ENCODE measurements at places on chromosomes 4 and X.
A peak's percentile ranks its signal among the peaks of the same experiment; 100 is the strongest.

- no peak for DNase-seq
Observed at GRCh38 chr4:98610431-98610830, 48.0 kb downstream of the TSPAN5 start.

- no peak for DNase-seq
Observed at GRCh38 chr4:98780926-98781325, 122.5 kb upstream of the TSPAN5 start.

DNA sequence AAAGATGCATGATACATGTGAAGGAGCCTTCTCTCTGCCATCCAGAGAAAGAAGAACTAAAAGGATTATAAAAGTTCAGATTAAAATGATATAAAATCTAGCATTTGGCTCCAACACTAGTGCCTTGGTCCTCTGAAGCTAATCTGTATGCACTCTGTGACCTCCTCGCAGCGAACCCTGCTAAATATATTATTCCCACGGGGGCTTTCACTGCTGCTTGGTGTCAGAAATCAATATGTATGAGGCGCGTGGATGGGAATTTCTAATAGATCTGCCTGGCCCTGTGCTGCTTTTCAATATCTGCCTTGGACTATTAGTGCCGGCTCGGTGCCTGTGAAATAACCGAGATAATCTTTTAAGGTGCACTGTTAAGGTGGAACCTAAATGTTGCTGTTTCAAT is 69.7 kb downstream of the CXXC4 start:
- no peak for DNase-seq

GRCh38 chr4:38055566-38055965 is 95.4 kb downstream of the PTTG2 start:
- no peak for DNase-seq

DNA sequence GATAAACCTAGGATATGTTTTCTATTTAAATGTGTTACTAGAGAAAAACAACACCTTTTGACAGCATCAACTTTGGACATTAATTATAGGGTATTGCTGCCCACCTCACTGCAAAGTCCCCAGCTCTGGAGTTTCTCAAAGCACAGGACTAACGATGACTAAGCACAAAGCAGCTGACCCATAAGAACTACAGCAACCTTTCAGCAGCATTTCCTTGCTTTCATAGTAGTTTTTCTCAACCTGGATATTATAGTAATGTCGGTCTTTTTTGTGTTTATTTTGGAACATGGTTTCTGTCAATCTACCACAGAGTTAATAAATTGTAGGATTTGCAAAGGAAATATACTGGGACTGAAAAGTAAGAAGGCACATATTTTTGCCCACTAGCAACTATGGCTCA is 21.5 kb downstream of the HHIP start:
- no peak for DNase-seq

GRCh38 chr4:81348086-81348777 is 123.5 kb downstream of the RASGEF1B start:
- DNase-seq, result no peak

DNA sequence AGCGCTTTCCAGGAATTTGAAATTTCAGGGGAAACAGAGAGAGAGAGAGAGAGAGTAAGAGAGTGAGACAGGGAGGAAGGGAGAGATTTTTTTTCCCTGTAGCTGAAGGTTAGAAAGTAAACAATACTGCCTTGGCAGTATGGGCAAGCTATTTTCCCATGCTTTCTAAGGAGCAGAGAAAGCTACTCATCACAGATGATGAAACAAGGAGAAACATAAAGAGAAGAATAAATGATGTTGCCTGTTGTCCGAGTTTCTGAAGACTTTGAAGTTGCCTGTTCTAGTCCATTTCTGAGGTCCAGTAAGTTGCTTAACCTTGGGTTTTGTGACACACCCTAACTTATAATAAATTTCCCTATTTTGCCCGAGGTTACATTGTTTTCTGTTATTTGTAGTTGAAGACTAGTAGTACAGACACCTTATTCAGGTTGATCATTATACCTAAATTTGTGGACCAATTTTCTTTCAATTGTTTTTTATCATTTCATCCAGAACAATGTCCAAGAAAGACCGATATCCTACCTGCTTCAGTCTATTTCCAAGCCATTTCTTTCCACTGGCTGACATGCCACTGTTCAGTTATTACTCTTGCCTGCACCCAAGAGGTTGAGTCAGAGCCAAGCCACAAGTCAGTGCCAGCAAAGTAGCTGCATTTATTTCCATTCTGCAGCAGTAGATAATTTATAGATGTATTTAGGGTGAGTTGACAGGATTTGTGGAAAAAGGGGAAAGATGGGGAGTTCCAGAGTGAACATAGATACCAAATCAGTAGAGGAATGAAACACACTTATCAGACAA is 49.7 kb upstream of the SLC16A2 start:
- no peak for DNase-seq

- no peak for DNase-seq
Observed at GRCh38 chr4:77430847-77431246, 174.8 kb upstream of the CXCL13 start.

DNA sequence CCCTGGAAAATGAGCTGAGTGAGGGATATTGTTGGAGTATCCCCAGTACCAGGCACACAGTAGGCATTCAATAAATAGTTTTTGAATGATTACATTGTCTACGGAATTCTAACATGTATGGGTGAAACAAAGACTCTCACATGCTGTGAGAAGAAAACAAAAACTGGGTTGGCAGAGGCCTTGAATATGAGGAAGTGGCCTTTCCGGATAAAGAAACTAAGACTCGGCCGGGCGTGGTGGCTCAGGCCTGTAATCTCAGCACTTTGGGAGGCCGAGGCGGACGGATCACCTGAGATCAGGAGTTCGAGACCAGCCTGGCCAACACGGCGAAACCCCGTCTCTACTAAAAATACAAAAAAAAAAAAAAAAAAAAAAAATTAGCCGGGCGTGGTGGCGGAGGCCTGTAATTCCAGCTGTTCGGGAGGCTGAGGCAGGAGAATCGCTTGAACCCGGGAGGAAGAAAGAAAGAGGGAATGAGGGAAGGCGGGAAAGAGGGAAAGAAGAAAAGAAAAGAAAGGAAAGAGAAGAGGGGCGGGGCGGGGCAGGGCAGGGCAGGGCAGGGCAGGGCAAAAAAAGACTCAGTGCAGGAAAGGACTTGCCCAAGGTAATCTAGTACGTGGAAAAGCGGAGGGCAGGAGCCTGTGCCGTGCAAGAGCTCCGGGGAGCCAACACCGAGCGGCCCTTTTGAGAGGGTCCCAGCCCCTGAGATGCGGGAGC is 689 bp upstream of the TMA16 start:
- peak; percentile 21 for DNase-seq

- DNase-seq, result peak; percentile 61
Observed at GRCh38 chr4:48779095-48779997, 733 bp downstream of the FRYL start.

DNA sequence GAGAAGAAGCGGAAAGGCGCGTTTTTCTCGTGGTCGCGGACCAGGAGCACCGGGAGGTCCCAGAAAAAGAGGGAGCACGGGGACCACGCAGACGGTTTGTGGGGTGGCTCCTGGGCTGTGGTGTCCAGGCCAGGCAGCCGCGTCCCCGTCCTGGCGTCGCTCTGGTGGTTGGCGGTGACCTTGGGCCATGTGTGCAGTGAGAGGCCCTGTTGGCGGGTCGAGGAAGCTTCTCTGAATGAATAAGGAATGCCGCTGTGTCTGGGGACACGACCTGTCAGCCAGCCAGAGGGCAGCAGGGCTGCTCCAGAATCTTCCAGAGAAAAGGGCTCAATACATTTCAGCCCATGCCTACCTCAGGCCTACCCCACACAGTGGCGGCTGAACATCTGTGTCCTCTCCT is 24.3 kb upstream of the HGFAC start:
- no peak for DNase-seq

DNA sequence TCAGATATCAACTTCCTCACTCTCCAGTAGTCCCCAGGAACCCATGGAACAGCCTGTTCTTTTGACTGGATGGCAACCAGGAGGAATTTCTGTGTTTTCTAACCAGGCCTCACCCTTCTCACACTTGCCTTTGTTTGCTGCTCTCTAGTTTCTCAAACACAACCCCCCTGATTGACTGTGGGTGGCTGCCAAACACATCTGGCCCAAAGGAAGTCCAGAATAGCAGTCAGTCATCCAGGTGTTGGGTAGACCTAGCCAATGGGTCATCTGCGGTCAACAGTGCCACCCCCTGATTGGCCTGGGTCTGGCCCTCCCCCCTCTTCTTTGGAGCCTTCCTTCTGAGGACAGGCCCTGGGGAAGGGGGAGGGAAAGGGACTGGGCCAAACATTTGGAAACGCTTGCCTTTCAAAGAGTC is 53.7 kb downstream of the MSX1 start:
- no peak for DNase-seq

- peak; percentile 82 for DNase-seq
Observed at GRCh38 chrX:40169193-40170101, 71.7 kb upstream of the BCOR start.

- DNase-seq, result no peak
Observed at GRCh38 chrX:2432298-2432863, 68.4 kb downstream of the DHRSX start.

DNA sequence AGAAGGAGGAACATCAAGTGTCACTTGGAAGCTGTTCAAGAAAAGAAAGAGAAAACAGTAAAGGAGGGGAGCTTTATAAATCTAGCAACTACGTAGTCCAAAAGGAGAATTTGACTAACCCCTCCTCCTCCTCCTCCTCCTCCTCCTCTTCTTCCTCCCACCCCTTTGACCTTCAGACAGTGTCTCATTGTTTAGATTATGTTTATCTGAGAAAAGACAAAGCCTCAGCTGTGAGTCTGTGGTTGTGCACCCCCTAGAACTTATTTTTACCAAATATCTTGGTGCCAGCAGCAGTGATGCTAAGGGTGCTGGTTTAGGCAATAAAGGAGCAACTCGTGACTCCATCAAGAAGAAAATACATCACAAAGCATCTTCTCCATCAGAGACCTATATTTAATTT is 68.9 kb upstream of the BMP2K start:
- DNase-seq, result no peak

GRCh38 chrX:102975016-102975415 is 37.9 kb downstream of the RAB40AL start:
- no peak for DNase-seq

DNA sequence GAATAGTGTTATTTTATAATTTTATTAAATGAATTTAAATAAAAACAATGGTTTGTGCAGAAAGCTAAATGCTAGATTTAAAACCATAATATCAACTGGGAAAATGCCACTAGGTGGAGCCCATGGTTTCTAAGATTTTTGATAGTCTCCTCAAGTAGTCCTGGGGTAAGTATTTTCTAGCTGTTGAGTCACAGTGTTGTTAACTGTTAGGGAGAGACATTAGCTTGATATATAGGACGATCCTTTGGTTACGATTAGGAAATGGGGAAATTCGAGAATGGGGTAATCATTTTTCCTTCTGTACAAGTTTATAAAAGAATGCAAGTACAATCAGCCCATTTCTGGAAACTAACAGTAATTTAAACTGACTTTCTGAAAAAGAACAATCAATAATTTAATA is 378.4 kb downstream of the ANKRD50 start:
- DNase-seq, result no peak

DNA sequence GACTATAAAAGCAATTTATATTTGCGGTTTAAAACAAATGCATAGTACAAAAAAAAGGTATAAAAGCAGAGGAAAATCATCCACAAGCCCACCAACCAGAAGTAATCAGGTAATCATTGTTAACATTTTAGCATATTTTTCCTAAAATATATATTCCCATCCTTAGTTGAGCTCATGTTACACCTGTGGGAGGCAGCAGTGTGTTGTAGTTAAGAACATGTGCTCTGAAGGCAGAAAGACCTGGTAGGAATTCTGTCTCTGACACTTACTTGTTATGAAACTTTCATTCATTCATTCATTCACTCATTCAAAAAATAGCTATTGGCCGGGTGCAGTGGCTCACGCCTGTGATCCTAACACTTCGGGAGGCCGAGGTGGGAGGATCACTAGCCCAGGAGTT is 15.4 kb upstream of the CDKL5 start:
- no peak for DNase-seq

DNA sequence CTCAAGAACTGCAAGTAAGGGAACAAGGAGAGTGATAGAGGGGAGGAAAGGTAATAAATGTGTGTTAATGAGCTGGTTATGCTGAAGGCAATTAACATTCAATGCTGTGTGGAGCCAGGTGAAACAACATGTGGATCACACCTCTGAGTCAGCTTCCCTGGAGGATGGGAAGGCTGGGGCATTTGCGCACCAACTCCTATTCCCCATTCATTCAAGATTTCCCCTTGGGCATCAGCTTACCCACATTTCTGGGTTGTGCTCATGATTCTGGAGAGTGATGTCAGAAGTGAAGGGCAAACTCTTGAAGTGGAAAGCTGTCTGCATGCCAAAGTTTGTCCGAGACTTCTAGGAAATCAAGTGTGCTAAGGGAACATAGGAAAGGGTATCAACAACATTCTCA is 461.4 kb downstream of the MID1IP1 start:
- DNase-seq, result peak; percentile 27

DNA sequence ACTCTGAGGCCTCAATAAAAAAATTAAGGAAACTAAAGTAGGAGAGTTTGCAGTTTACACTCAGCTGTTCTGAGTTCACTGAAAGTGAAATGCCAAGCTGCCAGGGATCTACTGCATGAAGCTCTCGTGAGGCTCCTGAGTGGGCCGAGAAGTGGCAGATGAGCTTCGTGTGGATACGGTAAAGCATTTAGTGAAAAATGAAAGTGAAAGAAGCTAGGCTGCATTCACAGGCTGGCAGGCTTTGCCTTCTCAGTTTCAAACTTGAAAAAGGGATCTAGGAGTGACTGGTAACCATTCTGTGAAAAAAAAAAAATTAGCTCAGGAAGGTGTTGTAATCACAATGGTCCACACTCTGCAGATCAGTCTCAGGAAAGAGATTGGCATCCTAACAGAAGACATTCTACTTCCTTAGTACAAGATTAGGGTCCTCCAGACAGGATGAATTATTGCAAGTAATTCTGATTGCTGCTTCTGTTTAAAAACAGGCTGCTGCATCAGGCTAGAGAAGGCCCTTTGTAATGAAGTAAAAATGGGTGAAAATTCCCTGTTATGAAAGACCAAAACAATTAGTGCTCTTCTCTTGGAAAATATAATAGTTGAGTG is 679.9 kb downstream of the RPA4 start:
- DNase-seq, result peak; percentile 21

DNA sequence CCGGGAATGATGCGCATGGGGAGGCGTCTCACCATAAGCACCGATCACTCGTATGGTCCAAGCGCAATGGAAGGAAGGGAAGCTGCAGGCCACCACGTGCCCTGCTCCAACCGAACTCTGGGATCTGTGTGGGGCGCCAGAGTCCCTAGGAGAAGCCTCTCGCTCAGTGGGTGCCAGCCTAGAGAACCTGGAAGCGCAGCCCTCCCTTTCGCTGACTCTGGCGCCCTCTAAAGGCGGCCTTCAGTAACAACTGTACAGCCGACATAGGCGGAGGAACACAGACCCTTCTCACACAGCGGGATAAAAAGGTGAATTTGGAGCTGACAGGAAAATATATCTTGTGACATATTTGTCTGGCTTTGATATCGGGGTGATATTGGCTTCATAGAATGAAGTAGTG is 76.0 kb downstream of the INTS6L start:
- DNase-seq, result peak; percentile 61

- no peak for DNase-seq
Observed at GRCh38 chr4:80495865-80496264, 160.3 kb downstream of the CFAP299 start.

- DNase-seq, result no peak
Observed at GRCh38 chr4:9988933-9989332, 32.4 kb downstream of the SLC2A9 start.
